ENCODE measurements at places on chromosomes 4 and X.

GRCh38 chr4:107618656-107619055 is 101.4 kb downstream of the PAPSS1 start:
- no peak for DNase-seq

- no peak for DNase-seq
These were observed 644 bp downstream of the LAMP2 start for GRCh38 chrX:120468479-120468824.

DNA sequence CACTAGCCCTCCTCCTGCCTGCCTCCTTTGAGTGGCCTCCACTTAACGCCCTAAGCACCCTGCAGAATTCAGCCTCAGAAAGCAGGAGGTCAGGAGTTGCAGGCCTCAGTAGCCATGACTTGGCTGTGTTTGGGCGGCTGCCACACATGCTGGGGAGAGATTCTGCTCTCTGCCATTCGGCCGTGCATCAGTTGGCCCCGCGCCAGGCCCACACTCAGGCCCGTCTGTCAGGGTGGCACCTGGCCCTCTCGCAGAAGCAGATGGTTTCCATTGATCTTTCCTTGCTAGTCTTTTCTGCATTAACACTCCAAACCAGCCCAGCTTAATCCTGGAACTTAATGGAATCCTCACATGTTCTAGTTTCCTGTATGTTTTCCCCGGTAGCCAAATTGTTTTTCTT is 30.7 kb upstream of the ATP6AP2 start:
- DNase-seq: no peak

DNA sequence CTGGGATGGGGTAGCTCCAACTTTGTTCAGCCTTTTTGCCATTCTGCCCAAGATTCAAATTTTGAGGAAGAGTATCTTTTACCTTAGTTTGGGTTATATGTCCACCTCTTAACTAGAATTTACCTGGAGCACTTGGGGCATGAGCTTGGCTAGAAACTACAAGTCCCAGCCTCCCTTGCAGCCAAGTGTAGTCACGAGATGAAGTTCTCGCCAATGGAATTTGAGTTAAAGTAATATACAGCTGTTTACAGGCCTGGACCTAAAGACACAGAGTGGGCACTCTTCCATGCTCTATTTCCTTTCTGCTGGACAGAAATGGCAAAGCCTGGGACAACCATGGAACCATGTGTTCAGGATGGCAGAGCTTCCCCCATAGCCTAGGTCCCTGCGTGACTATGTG is 233.6 kb upstream of the GATB start:
- no peak for DNase-seq

DNA sequence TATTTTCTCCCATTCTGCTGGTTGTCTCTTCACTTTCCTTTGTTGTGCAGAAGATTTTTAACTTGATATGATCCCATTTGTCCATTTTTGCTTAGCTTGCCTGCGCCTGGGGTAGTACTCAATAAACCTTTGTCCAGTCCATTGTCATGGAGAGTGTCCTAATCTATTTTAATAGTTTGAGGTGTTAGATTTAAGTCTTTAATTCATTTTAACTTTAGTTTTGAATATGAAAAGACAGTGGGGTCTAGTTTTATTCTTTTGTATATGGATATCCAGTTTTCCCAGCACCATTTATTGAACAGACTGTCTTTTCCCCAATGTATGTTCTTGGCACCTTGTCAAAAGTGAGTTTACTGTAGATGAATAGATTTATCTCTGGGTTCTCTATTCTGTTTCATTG is 76.0 kb upstream of the ITM2A start:
- DNase-seq: no peak

- DNase-seq: no peak
These were observed 155.6 kb downstream of the LRBA start for GRCh38 chr4:150859453-150859852.
